ENCODE measurements at places on chromosomes 3 and 15.

GRCh38 chr3:171225708-171226107, 199.2 kb upstream of the SLC2A2 start:
- no peak for DNase-seq

GRCh38 chr3:134029734-134030378, at the start of gene SLCO2A1:
TSS of gene SLCO2A1 (minus strand) at chr3:134029925. CDS start at chr3:134029802, 123 bp downstream.
- no peak for DNase-seq

DNA sequence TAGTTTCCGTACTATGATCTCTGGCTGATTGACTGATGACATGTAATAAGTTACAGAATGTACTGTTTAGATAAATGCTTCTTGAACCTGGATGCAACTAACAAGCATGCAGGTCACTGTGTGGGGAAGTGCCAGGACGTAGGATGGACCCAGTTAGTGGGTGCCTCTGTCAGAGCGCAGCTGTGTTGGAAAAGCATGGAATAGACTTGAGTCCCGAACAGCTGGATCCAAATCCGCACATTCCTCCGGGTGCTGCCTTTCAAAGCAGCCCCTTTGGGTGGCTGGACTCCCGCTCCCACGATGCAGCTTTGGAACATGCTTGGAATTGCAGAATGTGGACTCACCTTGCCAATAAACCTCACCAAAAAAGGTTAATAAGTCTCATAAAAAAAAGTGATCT, 35.5 kb upstream of the ALDH1A3 start:
- DNase-seq = no peak

DNA sequence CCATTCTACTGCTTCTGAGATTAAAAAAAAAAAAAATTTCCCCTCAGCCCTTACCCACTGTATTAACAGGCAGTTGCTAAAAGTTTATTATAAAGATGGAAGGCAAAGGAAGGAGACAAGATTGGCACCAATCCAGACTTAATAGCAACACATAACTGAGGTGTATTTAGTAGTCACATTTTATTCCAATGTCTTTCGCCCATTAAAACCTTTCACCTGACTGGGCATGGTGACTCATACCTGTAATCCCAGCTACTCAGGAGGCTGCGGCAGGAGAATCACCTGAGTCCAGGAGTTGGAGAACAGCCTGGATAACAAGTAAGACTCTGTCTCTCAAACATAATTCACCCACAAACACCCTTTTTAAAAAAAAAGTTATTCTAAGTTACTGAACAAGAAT, 4.4 kb downstream of the ACAP2 start:
- no peak for DNase-seq

- DNase-seq = no peak
Observed at GRCh38 chr15:52028431-52029093, 9.5 kb downstream of the MAPK6 start.

DNA sequence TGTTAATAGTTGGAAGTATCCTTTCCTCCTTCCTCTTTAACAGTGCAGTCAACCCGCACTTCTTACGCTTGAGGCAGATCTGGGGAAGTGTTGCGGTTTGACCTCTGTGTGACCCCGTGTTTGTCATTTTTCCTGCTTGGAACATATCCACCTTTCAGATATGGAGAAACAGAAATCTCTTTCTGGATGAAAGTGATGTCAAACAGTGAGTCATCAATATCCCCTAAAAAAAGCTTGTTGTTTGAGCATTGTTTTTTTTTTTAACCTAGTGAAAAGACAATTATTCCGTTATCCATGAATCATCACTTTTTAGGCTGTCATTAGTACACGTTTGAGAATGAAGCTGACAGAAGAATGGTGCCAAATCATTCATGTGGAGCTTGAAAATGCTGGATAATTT, 293.7 kb downstream of the ARPP21 start:
- no peak for DNase-seq

- no peak for DNase-seq
Observed at GRCh38 chr15:32652178-32652577, 10.7 kb downstream of the SCG5 start.

DNA sequence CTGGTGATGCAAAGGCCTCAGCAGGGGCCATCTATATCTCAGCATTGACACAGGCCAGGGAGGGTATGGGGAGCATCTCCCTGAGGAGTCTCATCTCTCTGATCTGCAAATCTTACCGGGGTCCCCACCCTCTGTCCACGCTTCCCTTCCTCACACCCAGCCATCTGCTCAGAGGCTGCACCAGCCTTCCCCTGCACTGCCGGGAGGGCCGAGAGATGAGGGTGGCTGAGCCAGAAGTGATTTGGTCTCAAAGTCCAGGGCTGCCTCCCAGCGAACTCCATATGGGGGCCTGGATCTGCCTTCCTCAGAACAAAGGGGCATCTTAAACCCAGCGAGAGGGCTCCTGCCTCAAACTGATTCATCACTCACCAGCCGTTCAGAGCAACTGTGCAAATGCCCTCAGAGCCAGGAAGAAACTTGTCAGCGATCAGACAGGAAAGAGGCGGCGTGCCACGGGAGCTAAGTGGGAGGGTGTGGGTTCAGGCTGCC, 4.6 kb downstream of the IGDCC3 start:
- DNase-seq = no peak

- no peak for DNase-seq
Observed at GRCh38 chr3:114144909-114145688, 33.8 kb downstream of the DRD3 start.

- DNase-seq = no peak
Observed at GRCh38 chr3:107689355-107689754, 166.6 kb downstream of the BBX start.

DNA sequence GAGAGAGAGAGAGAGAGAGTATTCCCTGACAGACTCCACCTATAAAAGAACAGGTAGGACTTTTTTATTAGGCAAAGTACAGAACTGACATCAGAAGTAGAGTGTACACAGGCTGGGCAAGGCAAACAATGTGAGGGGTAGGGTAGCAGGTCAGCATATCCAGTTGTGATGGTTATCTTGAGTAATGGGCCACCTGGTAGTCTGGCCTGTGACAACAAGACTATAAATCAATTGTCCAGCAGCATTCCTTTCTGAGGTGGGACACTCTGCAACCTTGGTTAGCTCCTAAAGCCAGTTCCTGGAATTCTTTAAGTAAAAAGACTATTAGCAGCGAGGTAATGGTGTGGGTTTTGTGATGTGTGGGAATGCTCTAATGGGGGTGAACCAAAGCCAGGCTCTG, 14.9 kb upstream of the TMCC1 start:
- no peak for DNase-seq

- no peak for DNase-seq
Observed at GRCh38 chr15:74442604-74443003, 8.8 kb upstream of the SEMA7A start.

DNA sequence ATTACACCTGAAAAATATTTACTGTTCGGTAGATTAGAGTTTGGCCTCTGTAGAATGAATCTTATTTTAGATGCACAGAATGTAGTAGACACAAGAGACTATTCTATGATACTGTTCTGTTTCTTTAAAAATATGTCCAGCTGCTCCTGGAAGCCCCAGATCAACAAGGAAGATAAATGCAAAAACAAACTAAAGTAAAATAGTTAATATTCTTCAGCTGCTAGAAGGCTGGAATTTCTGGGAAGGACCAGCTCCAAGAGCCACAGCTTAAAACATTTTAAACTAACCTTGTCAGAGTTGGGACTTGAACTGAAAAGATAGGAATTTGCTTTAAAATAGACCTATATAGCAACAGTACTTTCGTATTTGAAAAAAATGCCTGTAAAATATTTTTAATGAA, 277.9 kb downstream of the PTPRG start:
- no peak for DNase-seq

DNA sequence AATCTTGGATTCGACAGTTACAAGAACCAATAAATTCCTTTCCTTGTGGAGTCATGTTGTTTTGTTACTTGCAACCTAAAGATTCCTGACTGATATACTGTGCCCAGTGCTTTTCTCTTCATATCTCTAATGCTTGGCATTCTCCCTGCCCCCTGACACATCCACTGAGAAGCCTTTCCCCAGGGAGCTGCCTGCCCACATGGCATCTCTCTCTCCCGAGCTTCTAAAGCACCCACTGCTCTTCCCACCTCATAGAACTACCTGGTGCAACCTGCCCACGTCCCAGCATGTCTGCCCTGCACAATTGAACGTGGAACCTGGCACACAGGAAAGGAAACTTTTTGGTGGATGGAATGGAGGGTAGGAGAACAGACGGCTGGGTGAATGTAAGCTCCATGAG, 6.8 kb downstream of the CYP8B1 start:
- DNase-seq = no peak

GRCh38 chr3:46082849-46083248, 55.6 kb upstream of the XCR1 start:
- DNase-seq = no peak

GRCh38 chr3:50950591-50950990, 275.9 kb downstream of the DOCK3 start:
- no peak for DNase-seq

DNA sequence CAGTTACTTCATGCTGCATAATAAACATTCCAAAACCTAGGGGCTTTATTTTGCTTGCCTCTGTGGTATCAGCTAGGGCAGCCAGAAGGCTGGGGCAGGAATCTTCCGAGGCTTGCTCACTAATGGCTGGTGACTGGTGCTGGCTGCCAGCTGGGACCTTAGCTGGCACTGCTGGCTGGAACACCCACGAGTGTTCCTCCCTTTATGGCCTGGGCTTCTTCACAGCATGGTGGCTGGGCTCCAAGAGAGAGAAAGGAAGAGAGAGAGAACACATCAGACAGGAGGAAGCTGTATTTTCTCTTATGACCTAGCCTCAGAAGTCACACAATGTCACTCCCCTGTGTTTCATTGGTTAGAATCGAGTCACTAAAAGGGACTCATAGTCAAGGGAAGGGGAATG, 23.9 kb upstream of the CDCP1 start:
- no peak for DNase-seq

- no peak for DNase-seq
Observed at GRCh38 chr3:71671216-71671845, 53.9 kb downstream of the EIF4E3 start.

DNA sequence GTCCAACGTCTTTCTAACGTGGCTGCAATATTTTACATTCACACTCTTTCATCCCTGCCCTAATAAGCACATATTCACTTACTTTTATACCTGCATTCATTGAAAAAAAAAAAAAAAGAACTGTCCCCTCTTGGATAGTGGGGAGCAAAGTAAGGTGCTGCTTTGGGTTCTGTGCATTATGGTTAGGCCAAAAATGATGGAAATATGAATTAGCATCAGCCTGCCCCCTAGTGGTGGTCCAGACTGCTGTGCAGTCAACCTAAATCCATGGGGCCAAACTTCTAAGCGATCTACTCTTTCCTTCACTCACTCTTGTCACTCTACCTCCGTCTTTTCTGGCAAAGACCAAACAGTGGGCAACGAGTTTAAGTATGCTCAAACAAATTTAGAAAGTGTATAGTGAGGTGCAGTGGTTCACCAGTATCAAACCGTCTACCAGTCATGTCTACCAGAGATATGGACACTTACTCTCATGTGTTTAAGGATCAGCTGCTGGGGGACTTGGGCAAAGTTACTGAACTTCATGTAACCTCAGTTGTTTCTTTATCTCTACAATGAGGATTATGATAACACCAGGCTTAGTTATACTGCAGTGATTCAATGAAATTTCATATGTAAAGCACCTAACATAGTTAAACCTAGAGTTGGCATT, 61.5 kb upstream of the GRM7 start:
- DNase-seq = no peak

DNA sequence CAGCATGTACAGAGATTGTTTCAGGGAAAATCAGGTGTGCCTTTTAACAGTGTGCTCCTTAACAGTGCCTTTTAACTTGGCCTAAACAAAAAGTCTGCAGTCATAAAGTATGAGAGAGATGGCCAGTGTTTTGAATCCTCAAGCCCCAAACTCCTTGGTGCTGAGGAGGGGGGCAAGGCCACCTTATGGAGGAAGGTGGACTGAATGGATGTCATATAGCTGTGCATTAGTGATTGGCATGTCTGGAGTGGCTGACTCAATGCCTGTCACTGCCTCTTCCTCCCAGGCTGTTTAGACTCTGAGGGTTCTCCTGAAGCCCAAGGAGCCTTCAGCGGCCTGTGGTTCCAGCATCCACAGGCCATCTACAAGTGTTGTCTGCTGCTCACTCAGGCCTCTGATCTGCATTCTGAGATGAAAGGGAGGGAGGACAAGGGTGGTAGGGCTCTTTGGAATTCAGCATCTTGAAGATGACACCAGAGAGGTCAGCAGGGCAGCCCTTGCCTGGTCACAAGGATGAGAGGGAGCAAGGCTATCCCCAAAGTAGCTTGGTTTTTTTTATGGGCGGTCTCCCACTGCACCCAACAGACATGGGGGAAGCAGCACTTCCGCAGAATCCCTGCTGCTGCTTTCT, 1.5 kb downstream of the FOXL2NB start:
- DNase-seq = no peak

- DNase-seq = no peak
Observed at GRCh38 chr3:107239703-107240102, 137.5 kb upstream of the CCDC54 start.

- DNase-seq = no peak
Observed at GRCh38 chr3:65971293-65972252, 67.1 kb downstream of the MAGI1 start.

GRCh38 chr3:140081887-140082286, 146.9 kb downstream of the CLSTN2 start:
- DNase-seq = no peak
